ENCODE measurements at places on chromosomes 13 and 19.

GRCh38 chr19:2251106-2252054 lies 2.3 kb downstream of the AMH start:
- DNase-seq: no peak

- DNase-seq: no peak
These were observed 12.2 kb upstream of the CCDC97 start for GRCh38 chr19:41297628-41298347.

DNA sequence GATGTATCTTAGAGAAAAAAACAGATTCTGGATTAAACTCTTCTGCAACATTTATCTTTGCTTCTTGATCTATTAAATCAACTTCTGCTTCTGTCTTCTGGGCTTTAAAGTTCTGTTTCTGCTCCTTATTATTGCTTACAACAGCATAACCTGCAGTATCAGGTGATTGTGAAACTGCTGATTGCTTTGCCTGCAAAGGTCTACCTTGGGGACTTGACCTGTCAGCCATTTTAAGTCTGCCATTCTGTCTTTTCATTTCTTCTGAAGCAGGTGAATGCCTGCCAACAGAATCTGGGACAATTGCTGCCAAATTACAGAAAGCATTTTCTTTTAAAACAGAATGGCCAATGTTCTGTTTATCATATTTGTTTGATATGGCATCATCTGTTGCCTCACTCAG lies 31.1 kb downstream of the TEX30 start:
- no peak for DNase-seq

DNA sequence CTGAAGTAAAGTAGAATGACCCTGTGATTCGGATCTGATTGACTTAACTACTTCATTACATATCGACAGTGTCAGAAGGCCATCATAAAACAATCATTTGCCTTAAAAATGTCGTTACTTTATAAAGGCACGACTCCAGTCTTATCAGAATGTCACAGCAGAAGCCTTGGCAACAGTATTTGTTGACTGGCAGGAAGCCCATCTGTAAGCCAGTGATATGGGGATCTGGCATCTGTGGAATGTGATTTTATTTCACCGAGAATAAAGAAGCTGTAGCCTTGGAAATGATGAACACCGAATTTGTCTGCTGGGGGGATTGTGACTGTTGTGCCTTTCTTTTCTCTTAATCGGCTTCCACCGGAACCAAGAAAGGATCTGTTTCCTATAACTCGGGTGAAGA lies 362.5 kb downstream of the TDRD3 start:
- peak; percentile 58 for DNase-seq

GRCh38 chr13:89457977-89458376 lies 1786.8 kb downstream of the SLITRK5 start:
- DNase-seq: no peak

DNA sequence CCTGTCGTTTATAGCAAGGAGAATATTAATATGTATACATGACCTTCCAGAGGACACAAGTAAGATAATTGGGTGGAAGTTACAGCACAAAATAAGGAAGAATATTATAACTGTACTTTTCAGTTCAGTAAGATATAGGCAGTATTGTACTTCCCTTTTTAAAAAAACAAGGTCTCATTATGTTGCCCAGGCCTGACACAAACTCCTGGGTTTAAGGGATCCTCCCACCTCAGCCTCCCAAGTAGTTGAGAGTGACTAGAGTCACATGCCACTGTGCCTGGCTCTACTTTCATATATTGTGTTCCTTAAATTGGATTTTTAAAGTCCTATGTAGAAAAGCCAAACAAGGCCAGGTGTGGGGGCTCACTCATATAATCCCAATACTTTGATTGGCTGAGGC lies 19.5 kb upstream of the MAB21L1 start:
- DNase-seq: no peak

GRCh38 chr13:98878486-98879126 lies 99.3 kb downstream of the DOCK9 start:
- no peak for DNase-seq

- DNase-seq: peak; percentile 80
These were observed 2.0 kb downstream of the FARP1 start for GRCh38 chr13:98144801-98145350.

- DNase-seq: no peak
These were observed 2.0 kb downstream of the SPART start for GRCh38 chr13:36344173-36344572.

GRCh38 chr13:101751488-101751887 lies 299.0 kb downstream of the ITGBL1 start:
- DNase-seq: no peak

DNA sequence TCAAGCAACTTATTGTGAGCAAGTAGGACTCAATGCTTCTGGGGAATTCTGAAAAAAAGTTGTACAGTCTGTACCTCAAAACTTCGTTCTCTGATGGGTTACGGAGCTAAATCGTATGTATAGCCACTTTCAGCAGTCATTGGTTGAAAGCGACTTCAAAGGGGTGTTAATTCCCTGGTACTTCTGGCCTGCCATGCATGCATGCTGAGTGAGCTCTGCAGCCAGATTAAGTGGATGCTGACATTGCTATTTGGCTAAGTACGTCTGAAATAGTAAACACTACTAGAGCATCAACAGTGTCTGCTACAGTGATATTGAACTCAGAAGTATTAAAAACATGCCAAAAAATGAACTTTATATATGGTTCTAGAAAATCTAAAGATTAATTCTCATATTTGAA lies 1183.1 kb upstream of the PCDH20 start:
- DNase-seq: peak; percentile 45

GRCh38 chr19:35507561-35507960 lies 5.9 kb downstream of the DMKN start:
- DNase-seq: no peak

- DNase-seq: no peak
These were observed 10.3 kb downstream of the RAB8A start for GRCh38 chr19:16121967-16122366.

- peak; percentile 82 for DNase-seq
These were observed 1.8 kb downstream of the FGF14 start for GRCh38 chr13:102399791-102400674.

DNA sequence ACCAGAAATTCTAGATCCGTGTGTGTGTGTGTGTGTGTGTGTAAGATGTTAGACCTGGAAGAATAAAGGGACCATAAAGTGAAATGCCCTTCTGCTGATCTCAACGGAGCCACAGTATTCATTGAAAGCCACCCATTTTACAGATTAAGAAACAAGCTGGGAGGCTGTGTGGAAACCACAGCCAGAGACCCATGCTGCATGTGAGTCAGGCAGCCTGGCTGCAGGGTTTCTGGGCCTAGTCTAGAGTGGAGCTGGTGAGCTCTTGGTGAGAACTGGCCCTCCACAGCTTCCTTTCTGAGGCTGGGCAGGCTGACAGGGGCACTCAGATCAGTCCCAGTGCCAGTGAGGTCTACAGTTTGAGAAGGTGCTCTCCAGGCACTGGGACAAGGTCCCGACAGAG lies 75.3 kb downstream of the SERP2 start:
- no peak for DNase-seq

- no peak for DNase-seq
These were observed 25.3 kb upstream of the RNASEH2B start for GRCh38 chr13:50884265-50884664.

DNA sequence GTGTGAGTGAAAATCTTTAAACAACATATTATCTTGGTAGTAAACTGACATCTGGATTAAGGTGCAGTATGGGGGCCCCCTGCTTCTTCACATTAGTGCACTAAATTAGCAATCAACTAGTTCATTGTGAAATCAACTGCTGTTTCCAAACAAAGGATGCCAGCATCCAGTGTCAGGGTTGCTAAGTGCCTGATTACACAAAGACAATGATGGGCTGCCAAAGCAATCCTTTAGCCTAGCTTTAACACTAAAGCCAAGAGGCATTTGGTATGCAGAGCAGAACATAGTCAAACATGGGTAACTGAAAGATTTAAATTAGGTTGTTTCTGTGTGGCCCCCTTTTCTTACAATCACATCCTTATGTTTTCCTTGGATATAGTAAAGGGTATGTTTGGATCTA lies 543.1 kb upstream of the SLITRK5 start:
- DNase-seq: peak; percentile 81

DNA sequence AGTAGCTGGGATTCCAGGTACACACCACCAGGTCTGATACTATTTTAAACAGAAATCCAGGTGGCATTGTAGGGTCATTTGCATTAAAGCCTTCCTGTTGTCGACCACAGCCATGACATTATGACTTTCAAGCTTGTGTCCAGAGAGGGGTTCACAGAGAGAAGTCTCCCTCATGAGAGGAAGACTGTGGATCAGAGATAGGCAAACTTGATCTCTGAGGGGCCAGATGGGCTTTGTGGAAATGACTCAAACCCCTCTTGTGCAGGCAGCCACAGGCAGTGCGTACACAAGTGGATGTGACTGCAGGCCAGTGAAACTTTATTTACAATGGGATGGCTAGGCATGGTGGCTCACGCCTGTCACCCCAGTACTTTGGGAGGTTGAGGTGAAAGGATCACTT lies 27.8 kb upstream of the F2RL3 start:
- DNase-seq: no peak

DNA sequence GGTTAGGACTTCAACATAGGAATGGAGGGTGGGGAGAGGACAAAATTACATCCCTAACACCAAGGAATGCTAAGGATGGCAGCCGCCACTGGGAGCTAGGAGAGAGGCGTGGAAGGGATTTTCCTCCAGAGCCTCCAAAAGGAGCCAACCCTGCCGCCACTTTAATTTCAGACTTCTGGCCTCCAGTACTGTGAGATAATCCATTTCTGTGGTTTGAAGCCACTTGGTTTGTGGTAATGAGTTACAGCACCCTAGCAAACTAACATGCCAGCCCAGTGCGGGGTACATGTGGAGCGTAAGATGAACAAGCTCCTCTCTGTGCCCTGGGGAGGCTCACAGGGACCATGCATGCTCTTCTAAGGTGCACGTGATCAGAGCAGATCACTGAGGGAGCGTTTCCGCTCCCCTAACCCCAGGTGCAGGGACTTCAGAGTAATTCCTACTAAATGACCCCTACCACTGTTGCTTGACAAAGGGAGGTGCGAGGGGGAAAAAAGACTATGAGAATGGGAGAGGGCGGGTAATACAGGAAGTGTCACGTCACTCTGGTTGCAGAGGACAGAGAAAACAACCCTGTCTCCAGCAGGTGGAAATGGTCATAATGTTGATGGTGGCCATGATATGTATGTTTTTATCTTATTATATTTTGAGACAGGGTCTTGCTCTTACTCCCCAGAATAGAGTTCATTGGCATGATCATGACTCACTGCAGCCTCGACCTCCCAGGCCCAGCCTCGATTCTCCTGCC lies 12.0 kb downstream of the FPR1 start:
- no peak for DNase-seq

Data from endodermal cell (in vitro differentiated cells).